ENCODE measurements at places on chromosomes 11 and 22.

- no peak for DNase-seq
Observed at GRCh38 chr11:131943295-131943694, 572.9 kb downstream of the NTM start.

- no peak for DNase-seq
Observed at GRCh38 chr22:26651815-26652214, 5.6 kb upstream of the MIAT start.

DNA sequence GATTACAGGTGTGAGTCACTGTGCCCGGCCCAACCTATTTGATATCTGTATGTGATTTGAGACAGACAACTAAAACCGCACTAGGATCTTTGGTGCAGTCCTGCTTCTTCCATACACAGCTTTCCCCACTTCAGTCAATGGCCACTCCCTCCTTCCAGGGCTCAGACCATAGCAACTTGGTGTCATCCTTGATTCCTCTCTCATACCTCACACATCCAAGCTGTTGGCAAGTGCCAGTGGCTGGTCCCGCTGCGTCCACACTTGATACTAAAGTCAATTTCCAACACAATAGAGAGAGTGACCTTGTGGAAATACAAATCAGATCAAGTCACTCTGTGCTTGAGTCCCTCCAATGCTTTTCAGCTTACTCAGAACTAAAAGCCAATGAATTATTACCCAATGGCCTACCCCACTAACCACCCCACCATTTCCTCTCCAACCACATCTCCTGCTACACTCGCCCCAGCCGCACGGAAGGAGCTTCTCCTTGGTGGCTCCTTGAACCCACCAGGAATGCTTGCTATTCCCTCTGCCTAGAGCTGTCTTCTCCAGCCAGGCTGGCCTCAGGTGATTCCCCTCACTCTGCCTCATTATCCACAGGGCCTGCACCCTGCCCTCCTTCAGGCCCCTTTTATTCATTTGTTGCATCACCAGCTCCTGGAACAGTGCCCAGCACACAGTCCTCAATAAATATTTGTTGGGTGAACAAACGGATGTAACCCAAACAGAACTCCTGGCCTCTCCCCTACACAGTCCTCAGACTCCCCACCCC is 12.9 kb downstream of the ABTB2 start:
- DNase-seq, result no peak

GRCh38 chr11:112363527-112363926 is 102.9 kb upstream of the PLET1 start:
- no peak for DNase-seq

DNA sequence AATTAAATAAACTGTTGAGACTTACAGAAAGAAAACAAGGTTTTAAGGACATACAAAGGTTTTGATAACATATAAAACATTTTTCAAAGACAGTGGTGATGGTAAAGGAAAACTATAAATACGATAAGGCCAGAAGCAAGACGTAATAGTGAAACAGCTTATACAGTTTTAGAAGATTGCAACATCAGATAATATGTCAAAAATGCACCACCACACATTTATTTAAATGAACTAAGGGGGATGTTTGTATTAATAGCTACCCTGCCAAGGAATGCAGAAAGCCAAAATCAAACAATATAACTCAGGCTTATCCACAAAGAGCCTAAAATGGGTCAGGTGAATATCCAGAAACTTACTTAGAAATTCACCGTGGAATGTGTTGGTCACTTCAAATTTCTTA is 981.6 kb upstream of the FAT3 start:
- DNase-seq, result no peak

GRCh38 chr11:115496892-115497291 is 7.3 kb downstream of the CADM1 start:
- DNase-seq, result no peak

DNA sequence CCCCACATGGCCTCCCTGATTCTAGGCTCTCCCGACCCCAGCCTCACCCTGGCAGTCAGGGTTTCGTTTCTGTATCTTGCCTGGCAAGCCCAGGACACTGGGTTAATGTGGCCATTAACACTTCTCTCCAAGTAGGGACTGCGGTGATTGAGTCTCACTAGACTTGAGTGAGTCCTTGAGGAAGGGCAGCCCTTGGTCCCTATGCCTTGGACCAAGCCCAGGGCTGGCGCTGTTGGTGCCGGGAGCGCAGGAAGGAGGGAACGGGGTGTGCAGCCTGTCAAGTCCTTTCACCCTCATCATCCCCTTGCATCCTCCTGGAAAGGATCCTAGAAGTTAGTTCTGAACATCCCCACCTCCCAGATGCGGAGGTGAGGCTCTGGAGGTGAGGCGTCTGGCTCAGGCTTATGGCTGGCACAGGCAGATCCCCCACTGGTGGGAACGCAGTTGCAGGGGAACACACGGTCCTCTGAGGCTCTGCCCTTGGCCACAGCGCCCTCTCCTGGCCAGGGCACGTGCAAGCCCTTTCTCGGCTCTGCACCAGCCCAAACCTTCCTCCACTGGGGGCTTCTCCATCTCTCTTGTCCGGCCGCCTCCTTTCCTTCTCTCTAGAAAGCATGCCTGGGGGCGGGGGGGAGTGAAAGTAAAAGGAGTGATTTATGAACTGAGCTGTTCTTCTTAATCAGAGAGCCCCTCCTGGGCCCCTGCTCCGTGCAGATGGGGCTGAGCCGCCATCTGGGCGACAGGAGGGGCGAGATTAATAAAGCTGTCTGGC is 56.7 kb downstream of the TP53I11 start:
- peak; percentile 70 for DNase-seq

DNA sequence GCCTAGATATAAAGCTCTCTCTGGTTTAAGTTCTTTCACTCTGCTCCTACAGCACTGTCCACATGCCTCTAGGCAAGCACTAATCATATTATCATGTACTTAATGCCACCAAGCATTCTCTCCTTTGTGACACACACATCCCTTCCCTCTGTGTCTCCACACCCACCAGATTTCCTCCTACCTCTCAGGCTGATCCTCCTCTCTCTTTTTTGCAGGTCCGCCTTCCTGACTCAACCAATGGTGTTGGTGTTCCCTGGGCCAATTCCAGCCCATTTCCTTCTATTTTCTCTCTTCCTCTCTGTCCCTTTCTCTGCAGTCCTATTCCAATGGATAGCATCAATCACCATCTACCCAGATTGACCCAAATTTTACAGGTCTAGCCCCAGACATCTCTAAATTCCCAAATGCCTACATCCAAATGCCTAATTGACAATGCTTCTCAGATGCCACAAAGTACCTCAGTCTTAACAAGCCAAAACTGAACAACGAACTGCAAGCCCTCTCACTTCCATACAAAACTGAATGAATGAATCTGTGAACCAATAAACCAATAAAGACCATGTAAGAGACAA is 504 bp upstream of the ZNF215 start:
- DNase-seq, result no peak

- DNase-seq, result peak; percentile 63
Observed at GRCh38 chr22:40345815-40346184, 500 bp upstream of the ADSL start.

DNA sequence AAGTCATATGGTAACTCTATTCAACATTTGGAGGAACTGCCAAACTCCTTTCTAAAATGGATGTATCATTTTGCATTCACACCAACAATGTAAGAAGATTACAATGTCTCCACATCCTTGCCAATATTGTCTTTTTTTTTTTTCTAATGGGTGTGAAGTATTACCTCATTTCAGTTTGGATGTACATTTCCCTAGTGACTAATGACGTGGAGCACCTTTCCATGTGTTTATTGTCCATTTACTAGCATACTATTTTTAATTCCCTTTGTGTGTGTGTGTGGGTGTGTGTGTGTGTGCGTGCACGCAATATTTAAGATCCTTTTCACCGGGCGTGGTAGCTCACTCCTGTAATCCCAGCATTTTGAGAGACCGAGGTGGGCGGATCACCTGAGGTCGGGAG is 62.7 kb downstream of the APOL3 start:
- no peak for DNase-seq

GRCh38 chr11:73757598-73757997 is 3.3 kb downstream of the RAB6A start:
- DNase-seq, result no peak

GRCh38 chr22:47394504-47395440 is 632.3 kb downstream of the TBC1D22A start:
- no peak for DNase-seq

DNA sequence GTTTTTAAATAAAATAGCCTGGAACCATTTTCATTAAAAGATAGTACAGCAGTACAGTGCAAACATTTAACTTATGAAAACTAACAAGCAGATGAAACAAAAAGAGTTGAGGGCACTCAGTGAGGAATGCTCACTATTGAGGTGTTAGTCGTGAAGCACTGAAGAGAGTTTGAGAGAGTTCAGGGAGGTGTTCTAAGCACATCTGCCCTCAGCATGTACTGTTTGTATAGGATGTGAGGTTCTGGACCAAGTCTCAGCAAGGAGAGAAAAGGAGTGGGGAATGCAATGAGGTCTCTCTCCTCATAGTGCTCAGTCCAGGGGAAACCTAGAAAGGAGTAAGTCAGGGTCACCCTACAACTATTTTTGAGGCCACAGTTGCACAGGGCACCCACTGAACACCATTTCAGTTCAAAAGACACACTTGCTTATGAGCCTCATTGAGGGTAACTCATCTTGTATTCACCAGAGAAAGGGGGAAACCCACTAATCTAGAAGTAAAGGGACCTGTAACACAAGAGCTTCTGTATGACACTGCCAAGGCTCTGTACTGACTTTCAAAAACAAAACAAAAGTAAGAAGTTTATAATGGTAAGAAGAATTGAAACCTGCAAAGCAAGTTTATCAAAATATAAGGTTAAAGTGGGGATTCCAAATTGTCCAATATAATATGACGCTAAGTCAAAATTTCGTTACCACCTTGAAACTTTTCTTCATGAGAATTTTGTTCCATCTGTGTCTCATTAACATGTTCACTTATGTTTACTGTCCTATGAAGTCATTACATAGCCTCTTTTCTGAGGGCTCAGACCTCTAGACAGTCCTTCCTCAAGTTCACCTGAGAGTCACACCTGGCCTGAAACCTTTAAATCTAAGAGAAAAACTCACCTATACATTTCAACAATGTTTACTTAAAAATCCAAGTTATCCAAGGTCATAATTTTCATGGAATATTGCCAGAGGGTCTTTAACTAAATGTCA is 275.3 kb downstream of the ETS1 start:
- no peak for DNase-seq

DNA sequence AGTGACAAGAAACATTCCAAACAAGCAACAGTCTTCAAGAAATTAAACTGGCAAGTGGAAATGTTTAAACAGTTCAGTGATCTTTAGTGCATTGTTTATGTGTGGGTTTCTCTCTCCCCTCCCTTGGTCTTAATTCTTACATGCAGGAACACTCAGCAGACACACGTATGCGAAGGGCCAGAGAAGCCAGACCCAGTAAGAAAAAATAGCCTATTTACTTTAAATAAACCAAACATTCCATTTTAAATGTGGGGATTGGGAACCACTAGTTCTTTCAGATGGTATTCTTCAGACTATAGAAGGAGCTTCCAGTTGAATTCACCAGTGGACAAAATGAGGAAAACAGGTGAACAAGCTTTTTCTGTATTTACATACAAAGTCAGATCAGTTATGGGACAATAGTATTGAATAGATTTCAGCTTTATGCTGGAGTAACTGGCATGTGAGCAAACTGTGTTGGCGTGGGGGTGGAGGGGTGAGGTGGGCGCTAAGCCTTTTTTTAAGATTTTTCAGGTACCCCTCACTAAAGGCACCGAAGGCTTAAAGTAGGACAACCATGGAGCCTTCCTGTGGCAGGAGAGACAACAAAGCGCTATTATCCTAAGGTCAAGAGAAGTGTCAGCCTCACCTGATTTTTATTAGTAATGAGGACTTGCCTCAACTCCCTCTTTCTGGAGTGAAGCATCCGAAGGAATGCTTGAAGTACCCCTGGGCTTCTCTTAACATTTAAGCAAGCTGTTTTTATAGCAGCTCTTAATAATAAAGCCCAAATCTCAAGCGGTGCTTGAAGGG is 6.0 kb downstream of the MALAT1 start:
- peak; percentile 36 for DNase-seq

DNA sequence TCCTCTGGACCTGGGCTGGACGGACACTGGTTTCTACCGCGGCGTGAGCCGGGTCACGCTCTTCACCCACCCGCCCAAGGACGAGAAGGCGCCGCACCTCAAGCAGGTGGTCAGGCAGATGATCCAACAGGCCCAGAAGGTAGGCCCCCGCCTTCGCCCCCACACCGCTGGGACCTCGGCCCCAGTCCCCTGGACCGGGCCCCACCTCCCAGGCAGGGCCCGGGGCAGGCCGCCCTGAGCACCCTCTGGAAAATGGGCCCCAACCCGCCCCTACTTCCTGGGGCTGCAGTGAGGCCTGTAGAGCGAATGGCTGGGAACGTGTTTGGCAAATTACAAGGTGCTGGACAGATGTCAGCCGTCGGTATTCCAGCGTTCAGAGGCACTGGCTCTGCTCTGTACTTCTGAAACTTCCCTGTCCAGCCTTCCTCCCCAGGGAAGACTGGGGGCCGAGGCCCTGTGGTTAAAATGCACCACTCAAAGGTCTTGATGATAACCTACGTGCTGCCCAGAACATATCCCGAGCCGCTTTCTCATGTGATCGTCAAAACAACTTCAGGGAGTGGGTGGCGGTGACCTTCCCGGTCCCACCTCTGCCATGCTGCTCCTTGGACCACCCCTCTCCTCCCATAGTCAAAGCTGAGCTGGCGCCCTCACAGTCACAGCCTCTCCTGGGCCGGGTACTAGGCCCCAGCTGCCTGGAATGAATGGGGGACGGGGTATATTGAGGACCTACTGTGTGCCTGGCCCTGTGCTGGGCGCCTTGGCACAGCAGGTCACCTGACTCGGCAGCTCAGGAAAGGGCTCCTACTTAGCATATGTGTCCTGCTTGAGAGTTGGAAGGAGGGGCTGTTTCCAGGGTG is 869 bp downstream of the FAM83F start:
- DNase-seq, result no peak

GRCh38 chr11:81104051-81104450 is 1629.6 kb downstream of the FAM181B start:
- no peak for DNase-seq

DNA sequence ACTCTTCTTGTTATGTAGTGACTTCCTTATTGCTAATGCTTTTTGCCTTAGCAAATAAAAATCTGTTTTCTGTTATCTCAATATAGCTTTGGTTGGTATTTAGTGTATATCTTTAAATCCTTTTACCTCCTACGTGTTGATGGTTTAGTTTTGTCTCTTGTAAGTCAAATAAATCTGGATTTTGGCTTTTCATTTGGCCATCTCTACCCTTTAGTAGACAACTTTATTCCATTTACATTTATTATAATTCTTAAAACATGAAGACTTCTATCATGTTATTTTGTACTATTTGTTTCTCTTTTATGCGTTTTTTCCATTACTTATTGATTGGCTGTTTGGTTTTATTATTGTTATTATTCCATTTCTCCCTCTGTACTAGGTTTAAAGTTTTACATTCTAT is 19.5 kb upstream of the ALKBH3 start:
- no peak for DNase-seq

- peak; percentile 36 for DNase-seq
Observed at GRCh38 chr11:14357881-14358728, 878 bp downstream of the RRAS2 start.

GRCh38 chr22:16651217-16651616 is 58.6 kb upstream of the CCT8L2 start:
- DNase-seq, result no peak

GRCh38 chr11:79054636-79055035 is 386.2 kb downstream of the TENM4 start:
- no peak for DNase-seq

GRCh38 chr11:44593251-44593650 is 27.8 kb downstream of the CD82 start:
- no peak for DNase-seq

Measured in MM.1S (cell line).